ENCODE measurements at places on chromosomes 12 and 14.

GRCh38 chr14:60276347-60276746 lies 27.3 kb downstream of the PPM1A start:
- no peak for DNase-seq

DNA sequence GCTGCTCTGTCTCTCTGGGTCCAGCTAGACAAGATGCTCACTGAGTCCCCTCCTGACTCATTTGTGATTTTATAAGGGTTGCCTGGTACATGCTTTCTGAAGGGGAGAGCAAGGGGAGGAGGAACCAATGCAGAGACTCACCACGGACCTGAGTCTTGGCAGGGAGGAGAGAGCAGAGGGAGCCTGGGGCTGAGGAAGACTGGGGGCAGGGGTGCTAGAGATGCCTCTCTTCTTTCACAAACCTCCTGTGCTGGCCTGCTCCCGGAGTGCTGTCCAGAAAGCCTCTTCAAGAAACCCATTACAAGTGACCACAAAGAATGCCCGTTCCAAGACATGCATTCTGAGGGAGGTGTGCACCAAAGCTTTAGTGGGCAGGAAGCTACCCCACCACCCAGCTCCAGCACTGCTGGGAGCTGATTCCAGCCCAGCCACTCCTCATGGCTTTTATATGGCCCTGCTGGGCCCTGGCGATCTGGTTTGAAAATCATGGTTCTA lies 33.1 kb upstream of the DICER1 start:
- no peak for DNase-seq

- DNase-seq = no peak
Measured at GRCh38 chr14:68404652-68405183, 388.1 kb downstream of the ZFP36L1 start.

- no peak for DNase-seq
Measured at GRCh38 chr14:40413136-40413535, 980.9 kb upstream of the FBXO33 start.

DNA sequence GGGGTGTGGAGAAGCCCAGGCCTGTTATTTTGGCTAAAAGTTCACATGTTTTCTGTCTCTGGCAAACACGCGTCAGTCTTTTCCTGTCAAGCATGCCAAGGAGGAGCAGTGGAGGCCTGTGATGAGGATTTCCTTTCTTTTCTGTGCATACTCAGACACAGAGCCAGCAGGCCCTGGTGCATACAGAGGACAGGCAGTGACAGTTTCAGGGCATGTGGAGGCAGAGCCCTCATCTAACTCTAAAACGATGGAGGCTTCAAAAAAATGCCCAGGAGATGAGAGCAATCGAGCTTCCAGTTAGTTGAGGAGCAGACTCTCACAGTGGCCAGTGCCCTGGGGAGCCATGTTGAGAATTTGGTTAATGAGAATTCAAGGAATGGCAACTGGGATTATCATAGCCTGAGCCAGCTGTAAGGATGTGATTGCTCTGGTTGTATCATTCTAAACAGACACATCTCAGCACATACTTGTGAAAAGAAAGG lies 66.5 kb downstream of the TRAFD1 start:
- DNase-seq = no peak

- DNase-seq = no peak
Measured at GRCh38 chr12:9464408-9464807, 143.3 kb downstream of the KLRB1 start.

GRCh38 chr12:115155665-115156645 lies 472.0 kb upstream of the TBX3 start:
- no peak for DNase-seq

DNA sequence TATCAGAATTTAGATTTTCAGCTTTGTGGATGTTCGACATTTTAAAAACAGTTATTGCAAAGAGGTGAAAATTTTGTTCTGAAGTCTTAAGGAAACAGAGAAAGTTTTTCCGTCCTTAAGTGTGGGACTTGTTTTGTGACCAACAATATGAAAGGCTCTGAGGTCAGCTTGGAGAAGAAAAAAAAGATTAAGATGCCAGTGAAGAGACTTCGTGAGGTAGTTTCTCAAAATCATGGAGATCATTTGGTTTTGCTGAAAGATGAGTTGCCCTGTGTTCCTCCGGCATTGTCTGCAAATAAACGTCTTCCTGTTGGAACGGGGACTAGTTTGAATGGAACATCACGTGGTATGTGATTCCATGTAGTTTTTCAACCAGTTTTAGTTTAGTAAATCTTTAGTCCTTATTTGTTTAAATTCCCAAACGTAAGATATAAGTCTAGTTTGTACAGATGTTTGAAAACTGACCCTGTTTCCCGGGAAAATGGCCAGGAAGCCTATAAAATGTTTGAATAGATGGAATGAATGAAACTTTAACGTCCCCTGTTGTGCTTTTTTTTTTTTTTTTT lies 682 bp downstream of the KIAA0586 start:
- DNase-seq = peak; percentile 32

GRCh38 chr12:127987199-127987901 lies 279.6 kb upstream of the TMEM132C start:
- DNase-seq = no peak

- DNase-seq = no peak
Measured at GRCh38 chr12:122909442-122910288, 13.7 kb upstream of the VPS37B start.
